IMR-90 (cell line): ENCODE measurements at places on chromosomes 2 and 18. TPM values are rescaled to one million over a fixed set of nuclear protein-coding genes. Genes with fewer than 3 reads are reported as not detected.
A peak's percentile ranks its signal among the peaks of the same experiment; 100 is the strongest.

DNA sequence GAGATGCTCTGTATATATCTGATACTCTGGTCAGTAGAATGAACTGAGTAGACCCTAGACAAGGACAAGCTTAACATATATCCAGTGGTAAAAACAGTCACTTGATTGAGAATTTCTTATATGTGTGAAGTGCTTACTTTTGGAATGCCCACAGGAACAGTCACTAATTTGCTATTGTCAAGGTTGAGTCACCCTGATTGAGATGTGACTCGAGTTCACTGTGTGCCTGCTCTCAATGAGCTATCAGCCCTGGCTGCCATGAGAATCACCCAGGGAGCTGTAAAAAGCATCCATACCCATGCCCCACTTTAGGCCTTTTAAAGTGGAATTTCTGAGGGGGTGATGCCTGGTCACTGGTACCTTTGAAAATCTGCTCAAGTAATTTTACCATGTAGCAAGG, 283.7 kb downstream of the SUCLG1 start:
- DNase-seq, result no peak

DNA sequence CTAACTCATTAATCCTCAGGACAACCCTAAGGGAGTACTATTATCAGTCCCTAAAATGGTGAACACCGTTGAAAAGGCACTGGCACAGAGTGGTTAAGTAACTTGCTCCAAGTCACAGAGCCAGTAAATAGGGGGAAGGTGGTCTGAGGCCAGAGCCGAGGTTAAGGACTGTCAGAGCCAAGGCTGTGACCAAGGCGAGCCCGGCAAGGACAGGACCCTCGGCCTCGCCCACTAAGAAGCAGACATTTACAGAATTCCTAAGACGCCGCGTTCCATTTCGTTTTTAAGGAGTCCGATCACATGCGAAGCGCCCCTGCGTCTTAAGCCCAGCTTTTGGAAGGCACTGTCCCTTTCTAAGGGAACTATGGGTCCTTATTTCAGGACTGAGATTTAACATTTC, 1.1 kb downstream of the PDIA6 start:
- DNase-seq, result no peak

GRCh38 chr2:222891890-222892289, 31.1 kb downstream of the ACSL3 start:
- DNase-seq, result peak; percentile 58

DNA sequence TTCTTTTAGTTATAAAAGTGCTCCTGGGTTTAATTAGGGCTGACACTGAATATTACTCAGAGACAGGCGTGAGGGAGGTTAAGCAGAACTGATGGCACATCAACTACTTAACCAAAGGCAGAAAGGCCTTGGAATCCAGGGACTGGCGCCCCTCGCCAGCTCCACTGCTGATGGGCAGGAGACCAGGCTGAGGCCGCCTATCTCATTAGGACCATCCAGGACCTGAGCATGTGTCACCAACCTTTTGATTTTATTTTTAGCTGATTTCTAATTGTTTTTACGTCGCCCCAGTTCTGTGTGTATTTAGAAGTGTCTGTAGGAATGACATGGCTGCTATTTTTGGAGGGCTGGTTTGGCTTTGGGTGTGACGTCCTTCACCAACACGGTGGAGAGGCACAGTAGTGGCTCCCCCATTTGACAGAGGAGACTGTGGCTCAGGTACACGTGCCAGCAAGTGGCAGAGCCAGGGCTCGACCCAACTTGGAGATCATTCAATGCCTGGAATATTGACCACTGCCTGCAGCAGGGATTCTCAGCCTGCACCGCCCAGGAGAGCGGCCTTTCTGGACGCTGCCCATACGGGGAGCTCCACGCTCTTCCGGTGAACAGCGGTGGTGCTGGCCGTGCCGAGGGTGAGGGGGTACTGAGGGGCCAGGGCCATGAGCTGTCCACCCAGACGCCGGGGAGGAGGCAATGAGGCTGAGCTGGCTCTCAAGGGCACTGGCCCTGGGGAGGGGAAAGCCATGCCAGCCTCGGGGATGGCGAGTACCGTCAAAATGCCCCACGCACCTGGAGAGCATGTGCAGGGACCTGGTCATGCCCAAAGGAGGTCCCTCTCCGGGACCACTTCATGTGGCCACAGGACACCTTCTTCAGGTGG, 205.7 kb downstream of the ASB1 start:
- no peak for DNase-seq

DNA sequence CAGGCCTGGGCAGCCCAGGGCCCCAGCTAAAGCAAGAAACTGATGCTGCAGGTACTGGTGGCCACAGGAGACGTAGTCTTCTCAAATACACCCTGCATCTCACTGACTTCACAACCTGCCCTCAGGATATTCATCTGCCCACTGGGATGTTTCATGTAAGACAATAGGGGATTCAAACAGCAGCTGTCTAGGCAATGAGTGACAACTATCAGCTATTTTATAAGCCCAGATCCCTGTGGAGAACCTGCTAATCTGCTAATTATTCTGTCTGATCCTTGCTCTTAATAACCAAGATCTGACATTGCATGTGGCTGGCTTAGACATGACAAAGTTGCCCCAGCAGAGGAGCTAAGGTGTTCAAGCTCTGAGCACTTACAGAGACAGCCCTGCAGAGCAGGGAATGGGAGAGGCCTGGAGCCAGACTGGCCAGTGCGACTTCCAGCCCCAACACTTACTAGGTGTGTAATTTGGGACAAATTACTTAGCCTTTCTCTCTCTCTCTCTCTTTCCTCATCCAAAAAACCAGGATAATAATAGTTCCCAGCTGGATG, 28.6 kb downstream of the SIGLEC15 start:
- DNase-seq, result no peak

- DNase-seq, result no peak
Observed at GRCh38 chr2:70357684-70358071, 55.8 kb upstream of the FAM136A start.

DNA sequence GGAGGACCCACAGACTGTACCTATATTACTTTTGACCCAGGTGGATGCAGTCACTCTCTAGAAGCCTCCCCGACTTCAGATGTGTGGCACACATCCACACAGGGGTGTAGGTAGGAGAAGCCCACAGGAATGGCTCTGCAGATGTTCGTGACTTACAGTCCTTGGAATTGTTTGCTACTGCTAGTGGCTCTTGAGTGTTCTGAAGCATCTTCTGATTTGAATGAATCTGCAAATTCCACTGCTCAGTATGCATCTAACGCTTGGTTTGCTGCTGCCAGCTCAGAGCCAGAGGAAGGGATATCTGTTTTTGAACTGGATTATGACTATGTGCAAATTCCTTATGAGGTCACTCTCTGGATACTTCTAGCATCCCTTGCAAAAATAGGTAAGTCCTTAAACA, 605 bp downstream of the SLC9A4 start:
- no peak for DNase-seq

DNA sequence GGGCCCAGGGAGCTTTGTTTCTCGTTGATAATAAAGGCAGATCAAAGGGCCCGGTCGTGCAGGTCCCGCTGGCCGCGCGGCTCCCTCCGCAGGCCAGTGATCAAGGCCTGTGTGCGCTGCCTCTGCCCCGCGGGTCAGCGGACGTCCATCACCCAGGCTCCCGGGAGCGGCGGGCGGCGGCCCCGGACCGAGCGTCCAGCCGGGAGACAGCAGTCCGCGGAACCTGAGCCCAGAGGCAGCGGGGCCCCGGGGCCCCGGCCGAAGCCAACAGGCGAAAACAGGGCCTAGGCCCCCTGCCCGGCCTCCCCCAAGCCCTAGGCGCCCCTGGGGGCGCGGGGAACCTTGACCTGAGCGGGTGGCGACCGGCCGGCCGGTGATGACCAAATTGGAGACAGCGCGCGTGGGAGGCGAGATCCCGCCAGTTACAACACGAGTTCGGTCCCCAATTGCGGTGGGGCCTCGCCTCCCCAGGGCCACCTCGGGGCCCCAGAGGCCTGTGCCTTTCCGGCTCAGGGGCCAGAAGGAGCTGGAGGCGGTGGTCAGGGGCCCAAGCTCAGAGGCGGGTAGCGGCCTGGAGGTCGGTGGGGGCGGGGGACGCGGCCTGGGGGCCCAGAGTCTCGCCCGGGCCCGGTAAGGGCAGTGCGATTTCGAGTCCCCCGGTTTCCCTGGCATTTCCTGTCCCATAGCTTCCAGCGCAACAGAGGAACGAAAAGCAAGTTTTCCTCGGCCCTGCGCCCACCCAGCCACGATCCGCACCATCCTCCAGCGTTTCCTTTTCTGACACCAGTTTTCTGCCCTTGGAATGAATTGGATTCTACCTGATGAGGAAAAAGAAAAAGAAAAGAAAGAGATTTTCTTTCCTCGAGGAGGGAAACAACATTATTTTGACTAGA, 5.9 kb downstream of the SP9 start:
- no peak for DNase-seq

DNA sequence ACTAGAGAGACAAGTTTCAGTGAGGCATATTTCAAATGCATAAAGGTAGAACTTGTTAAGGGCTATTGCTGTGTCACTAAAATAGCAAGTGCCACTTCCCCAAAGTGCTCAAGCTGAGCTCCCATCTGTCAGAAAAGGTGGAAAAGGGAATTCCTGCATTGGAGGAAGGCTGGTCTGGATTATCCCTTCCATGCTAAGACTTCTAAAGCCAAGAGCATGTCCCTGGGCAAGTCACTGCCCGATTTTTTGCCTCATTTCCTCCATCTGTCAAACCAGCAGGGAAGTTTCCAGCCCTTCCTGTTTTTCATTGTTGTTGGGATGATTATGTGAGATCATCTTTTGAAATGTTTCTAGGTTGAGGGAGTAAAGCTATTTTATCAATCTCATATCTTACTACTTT, 175.5 kb downstream of the SETBP1 start:
- DNase-seq, result no peak

DNA sequence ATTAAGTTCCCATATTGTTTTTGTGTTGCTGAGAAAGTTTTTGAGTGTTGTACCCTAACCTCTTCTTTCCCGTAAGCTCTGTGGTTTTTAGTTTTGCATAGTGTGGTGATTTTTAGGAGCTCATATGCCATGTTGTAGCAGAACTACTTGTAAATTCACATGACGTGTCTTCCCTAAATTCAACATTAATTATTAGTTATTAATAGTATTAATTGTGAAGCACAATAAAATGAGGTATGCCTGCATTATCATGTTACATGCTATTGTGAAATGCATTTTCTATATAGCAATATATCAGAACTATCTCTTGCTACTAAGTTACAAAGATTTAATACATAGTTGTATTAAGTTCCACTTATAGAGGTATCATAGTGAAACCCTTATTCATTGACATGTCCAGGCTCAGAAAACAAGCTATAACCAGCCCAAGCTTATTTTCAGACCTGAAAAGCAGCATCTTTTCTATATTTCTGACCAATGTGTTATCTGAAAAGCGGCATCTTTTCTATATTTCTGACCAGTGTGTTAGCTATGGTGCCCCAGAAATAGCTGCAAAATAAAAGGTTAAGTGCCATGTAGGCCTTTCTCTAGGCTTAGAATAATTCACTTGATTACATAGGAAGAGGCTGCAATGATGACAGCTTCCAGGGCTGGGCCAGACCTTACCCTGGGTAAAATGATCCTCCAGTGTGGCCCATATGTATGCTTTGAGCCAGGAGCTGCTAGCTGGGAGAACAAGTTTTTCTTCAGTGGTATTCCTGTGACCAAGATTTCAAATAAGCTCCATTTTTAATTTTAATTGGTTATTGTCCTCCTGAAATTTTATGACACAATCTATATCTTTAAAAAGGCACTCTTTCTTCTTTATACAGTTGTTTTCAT, 21.6 kb downstream of the EPAS1 start:
- no peak for DNase-seq

DNA sequence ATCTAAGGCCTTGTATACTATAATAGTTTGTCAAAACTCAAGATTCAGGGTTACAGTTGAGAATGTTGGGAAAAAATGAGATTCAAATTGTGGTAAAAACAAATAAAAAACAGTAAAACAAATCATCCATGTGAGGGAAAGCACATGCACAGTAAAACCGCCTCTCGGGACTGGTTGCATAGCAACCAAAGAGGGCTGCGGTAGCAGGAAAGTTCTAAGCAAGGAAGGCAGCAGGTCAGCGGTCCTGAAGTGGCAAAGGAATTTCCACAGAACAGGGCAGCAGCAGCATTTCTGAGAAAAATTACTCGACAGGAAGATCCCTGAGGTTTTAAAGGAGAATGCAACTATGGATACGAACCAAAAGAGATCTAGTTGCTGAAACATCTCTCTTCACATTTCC, 93.7 kb downstream of the DYNAP start:
- DNase-seq, result no peak

- peak; percentile 89 for DNase-seq
Observed at GRCh38 chr2:45993476-45993991, 303.7 kb upstream of the EPAS1 start.

GRCh38 chr2:203645831-203646230, 60.6 kb upstream of the CD28 start:
- DNase-seq, result no peak

DNA sequence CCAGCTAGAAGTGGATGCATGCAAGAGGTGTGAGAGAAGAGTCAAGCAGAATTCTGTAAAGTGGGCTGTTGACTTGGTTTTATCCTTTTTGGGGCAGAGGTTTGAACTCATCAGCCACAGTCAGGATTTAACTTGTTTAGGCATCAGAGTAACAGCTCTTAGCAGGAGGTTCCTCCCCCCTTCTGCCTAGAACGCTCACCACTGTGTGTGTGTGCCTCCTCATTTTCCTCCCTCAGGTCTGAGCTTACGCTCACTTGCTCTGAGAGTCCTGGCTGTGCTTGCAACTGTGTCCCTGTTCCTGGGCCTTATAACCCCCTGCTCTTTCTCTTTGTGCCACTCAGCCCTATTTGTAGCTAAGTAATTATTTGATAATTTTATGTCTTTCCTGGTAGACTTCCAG, 167.9 kb downstream of the TMEM182 start:
- DNase-seq, result no peak

DNA sequence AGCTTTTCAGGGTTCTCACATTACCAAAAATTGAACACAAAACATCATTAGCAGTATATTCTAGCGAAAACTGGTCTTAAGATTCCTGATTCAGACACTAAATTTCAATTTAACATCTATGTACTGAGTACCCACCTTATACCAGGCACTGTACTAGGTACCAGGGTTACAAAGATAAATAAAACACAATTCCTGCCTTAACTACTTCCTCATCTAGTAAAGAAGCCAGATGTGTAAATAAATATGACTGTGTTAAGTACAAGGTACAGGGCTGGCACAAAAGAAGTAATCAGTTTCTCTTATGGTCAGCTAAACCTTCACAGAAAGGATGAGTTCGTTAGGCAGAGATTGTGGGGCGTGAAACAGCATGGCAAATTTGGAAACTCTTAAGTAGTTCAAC, 6.1 kb downstream of the FARSB start:
- DNase-seq, result no peak

Gene TUBA3E
- not detected in 2 replicates for total RNA-seq

Gene SLC23A3
- under 0.01 and 0.18 TPM in 2 replicates for total RNA-seq

Gene COBLL1
- total RNA-seq, result 1.1 and 2.2 TPM in 2 replicates

Gene FLACC1
- total RNA-seq, result 0.54 and 0.56 TPM in 2 replicates

Gene UGT1A6
- total RNA-seq, result not detected in 2 replicates

Gene DSG2
- 1.7 and 2.3 TPM in 2 replicates for total RNA-seq

Gene CABYR
- total RNA-seq, result 3.6 and 4.1 TPM in 2 replicates

Gene NYAP2
- not detected in 2 replicates for total RNA-seq

Gene RAB6C
- under 0.01 TPM in 1 of 2 replicates, not detected in the other for total RNA-seq

Gene TFCP2L1
- total RNA-seq, result not detected in 2 replicates

Gene VSNL1
- total RNA-seq, result 0.28 and 0.36 TPM in 2 replicates

Gene GRB14
- total RNA-seq, result not detected in 2 replicates

Gene RNF103
- 5.6 and 10.0 TPM in 2 replicates for total RNA-seq
